Hippocampal formation (tissue), 2 donors: ENCODE measurements at places on chromosomes 13 and 19.
A peak's percentile ranks its signal among the peaks of the same experiment; 100 is the strongest.

- peak; percentile 18 for DNase-seq
Measured at GRCh38 chr13:114071410-114071809, 61.0 kb downstream of the RASA3 start.

DNA sequence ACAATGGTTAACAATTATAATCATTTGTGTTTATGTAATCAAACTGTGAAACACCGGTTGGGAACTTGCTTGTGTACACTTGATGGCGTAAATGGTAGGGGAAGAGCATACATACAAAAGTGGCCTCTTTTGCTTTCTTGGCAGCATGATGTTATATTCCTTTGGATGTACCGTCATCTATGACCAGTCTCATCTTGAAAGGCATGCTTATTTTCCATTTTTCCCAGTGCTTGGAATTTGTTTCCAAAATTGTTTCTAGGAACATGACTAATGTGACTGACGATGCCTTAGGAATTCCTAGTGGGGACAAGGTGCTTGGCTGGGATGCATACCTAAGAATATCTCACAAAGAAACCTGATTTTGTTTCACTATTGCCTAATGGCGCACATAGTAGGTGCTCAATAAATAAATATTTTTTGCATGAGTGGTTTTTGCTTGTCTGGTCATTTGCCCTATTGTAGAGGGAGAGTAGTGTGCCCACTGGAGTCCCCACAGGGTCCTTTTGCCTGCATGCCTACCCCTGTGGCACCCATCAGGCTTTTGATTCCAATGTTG is 45.5 kb downstream of the SAE1 start:
- DNase-seq: no peak

DNA sequence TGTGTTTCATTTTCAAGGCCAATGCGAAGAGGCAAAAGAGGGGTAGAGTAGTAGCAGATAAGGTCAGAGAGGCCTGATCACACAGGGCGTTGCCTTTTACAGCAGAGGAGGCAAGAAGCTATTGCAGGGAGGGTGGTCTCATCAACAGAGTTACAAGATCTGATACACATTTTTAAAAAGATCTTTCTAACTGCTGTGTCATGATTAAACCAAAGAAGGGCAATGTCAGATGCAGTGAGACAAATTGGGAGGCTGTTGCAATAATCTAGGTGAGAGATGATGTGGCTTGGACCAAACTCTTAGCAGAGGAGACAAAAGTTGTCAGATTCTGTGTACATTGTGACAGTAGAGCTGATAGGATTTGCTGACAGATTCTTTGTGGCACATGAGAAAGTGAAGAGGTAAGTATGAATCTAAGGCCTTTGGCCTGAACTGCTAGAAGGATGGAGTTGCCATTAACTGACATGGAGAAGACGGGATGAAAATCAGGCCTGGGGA is 13.0 kb upstream of the LRRC63 start:
- no peak for DNase-seq

DNA sequence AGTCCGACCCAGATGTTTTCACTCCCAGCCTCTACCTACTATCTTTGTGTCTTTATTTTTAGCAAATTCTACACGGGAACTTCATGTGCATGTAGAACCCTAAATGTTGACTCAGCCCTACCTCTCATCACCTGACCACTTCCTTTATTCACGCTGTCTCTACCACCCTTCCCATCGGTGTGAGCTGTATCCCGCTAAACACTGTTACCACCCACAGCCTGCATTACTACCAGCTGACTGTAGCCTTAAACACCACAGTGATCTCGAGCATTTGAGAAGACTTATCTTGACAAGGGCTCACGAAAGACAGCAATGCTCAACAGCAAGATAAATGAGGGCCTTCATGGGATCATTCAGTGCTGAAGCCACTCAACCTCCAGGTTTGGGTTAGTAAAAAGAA is 15.1 kb downstream of the NCR1 start:
- no peak for DNase-seq

DNA sequence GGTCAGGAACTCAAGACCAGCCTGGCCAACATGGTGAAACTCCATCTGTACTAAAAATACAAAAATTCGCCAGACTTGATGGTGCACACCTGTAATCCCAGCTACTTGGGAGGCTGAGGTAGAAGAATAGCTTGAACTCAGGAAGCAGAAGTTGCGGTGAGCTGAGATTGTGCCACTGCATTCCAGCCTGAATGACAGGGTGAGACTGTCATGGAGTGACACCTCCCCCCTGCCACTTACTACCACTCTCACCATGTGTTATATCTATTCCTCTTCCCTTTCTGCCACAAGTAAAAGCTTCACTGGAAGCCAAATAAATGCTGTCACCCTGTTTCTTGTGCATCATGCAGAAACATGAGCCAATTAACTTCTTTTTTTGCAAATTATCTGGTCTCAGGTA is 10.6 kb upstream of the CEACAM4 start:
- DNase-seq: no peak

DNA sequence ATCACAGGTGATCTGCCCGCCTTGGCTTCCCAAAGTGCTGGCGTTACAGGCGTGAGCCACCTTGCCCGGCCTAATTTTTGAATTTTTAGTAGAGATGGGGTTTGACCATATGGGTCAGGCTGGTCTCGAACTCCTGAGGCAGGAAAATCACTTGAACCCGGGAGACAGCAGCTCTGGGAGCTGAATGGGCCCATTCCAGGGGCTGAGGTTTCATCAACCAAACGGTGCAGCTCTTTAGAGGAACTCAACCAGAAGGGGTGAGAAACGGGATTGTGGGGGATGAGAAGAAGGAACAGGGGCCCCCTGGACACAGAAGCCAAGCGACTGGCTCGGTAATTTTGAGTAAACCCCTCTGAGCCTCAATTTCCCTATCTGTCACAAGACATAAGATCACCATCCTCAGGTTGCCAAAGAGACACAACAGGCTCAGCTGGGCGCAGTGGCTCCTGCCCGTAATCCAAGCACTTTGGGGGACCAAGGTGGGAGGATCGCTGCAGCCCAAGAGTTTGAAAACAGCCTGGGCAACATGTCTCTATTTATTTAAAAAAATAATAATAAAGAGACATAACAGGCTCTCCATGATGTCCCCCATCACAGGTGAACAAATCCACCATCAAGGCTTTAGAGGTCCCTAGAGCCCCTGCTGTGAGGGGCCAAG is 562 bp downstream of the IQCN start:
- DNase-seq: no peak

GRCh38 chr19:1273263-1274041 is 1.9 kb upstream of the FAM174C start:
- DNase-seq: no peak

DNA sequence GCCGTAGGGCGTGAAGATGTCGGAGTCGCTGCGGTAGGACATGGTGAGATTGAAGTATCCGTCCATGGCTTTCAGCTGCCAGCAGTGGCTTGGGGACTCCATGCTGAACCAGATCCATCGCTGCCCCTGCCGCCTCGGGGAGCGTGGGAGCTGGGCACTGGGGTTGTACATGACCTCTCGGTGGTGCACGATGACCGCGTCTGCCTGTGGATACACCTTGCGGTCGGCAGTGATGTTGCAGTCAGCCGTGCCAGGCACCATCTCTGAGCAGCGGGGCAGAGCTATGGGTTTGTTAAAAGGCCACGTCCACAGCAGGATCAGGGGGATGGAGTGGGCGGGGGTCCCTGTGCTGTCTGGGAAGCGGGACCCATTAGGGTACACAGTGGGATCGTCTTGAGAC is 7.4 kb downstream of the FUT6 start:
- DNase-seq: no peak

GRCh38 chr19:40804783-40805242 is 5.8 kb downstream of the EGLN2 start:
- no peak for DNase-seq

- DNase-seq: no peak
Measured at GRCh38 chr13:60347690-60348089, 49.3 kb upstream of the TDRD3 start.

- no peak for DNase-seq
Measured at GRCh38 chr13:85590231-85590931, 208.8 kb downstream of the SLITRK6 start.

DNA sequence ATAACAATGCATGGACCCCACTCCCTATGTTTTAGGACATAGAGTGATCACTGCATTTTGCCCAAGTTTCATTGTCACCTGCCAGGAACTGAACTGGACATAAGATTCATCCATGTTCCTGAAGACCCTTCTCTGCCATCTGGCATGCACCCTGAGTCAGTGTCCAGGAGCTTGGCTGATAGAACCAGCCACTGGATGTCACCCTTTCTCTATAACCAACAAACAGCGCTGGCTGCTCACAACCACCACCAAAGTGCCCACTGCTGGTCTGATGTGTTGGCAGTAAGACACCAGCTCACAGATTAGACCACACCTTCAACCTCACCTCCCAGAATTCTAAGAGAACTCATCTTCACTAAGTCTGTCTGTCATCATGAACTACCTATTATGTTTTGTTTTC is 333.4 kb downstream of the ITGBL1 start:
- no peak for DNase-seq

DNA sequence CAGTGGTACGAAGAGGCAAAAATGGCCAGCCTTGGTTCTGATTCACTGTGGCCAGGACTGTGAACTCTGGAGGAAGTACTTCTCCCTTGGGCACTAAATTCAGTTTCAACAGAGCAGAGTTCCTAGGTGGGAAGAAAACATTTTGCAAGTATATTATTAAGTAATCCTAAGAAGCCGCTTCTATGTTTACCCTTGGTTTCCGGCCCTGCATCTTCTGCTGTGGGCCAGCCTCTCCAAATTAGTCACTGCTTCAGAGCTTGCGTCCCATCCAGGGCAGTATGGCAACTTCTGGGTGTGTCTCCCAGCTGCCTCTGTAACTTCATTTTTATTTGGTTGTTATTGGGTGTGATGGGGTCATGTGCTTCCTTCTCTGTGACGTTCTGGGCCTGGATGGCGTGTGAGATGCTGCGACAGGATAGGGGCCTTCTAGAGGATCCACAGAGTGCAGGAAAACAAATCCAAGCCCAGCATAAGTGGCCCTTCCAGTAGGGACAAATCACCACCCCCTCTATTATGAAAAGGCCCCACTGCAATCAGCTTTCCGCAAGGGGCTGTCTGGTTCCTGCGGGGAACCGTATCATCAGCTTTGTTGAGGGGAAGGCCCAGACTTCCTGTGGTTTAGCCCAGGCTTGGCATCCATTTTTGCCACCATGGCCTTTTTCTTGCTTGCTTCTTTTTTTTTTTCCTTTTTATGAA is 55.1 kb upstream of the C1QTNF9 start:
- DNase-seq: no peak

DNA sequence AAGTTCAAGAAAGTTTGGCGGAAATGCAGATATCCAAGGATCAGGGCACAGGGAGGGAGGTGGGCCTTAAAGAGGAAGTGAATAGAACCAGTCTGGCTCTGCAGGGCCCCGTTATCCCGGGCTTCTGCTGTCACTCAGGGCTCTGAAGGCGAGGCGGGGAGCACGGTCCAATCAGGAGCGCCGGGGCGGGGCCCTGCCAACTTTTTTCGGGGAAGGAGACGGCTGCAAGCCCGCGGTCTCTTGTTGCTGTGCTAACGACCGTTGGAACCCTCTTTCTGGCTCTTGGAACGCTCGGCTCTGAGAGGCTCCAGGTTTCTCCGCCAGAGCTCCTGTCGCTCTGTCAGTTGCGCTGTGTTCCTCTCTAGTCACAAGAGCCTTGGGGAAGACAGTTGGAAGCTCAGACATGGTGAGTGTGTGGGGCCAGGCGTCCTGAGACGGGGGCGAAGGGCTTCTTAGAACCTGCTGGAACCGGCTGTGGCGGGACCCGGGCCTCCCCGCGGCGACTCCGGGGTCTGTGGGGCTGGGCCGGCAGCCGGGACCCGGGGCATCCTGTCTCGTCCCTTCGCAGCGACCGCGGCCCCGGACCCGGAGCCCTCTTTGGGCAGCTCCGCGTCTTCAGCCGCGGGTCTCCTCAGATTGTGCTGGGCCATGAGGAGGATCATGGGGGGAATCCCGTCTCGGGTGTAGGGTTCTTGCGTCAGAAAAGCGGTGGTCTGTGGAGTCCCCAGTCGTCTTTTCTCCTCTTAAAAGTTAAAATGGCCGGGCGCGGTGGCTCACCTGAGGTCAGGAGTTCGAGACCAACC is 27.7 kb downstream of the ZNF844 start:
- peak; percentile 63 for DNase-seq

DNA sequence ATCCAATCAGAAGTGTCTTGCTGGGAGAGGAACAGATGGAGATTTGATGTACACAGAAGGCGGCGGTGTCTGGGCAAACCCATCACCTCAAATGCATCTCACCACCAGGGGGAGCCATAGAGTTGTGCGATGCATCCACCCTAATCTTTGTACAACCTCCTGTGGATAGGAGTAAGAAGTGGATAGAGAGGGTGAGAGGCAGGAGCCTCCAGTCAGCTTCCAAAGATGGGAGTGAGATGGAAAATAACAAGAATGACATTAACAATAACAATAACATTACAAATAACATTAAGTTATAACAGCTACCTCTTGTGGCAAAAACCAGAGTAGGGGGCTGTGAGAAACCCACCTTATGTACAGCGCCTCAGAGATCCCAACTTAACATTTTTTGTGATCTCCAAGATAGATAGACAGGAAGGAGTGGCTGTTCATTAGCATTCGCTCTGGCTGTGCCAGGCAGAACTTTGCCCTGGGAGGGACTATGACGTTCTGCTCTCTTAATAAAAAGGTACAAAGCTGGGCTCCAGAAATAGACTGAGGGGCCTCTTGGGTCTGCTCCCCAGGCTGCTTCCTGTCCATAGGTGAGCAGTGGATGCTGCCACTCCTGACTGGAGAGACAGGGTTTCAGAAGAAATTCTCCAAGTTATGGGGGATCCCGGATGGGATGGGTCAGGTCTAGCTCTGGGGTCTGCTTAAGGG is 5.2 kb upstream of the CEACAM18 start:
- peak; percentile 22 for DNase-seq

DNA sequence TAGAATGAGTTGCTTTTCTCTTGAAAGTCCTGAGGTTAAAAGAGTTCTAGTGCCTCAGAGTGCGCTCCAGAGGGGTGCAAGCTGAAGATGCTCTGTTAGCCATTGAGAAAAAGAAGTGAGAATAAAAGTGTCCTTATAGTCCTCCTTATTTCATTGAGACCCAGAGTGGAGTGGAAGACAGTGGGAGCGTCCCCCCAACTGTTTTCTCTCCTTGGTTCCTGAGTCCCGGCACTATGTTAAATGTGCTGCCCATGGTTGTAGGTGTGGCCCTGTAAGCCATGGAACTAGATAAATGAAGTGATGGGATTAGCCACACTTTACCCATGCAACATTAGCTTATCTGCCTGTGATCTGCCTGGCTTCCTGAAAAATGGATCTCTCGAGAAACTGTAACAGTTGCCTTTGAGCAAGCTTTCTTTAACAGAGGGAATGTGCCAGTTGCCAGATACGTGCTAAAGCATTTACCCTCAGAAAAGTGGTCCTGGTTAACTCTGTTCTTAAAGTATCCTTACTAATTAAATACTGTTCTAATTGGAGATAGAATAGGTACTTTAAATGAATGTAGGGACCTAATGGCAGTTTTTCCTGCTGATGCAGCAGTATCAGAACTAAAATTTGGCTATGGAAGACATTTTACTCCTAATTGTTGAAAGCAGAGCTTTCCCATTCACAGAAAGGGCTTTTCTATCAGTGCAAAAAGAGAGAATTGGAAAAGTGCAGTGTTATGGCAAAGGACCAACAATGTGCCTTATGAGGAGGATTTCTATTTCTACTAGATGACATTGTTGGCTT is 21.4 kb upstream of the PSG9 start:
- no peak for DNase-seq

GRCh38 chr19:28929006-28929405 is 283.9 kb downstream of the UQCRFS1 start:
- DNase-seq: no peak

GRCh38 chr19:4781801-4782200 is 9.7 kb upstream of the FEM1A start:
- DNase-seq: peak; percentile 28
